ENCODE measurements at places on chromosomes 3 and 15. TPM values are rescaled to one million over a fixed set of nuclear protein-coding genes. Genes with fewer than 3 reads are reported as not detected.

Gene SPESP1
- total RNA-seq = not detected

Gene LDHAL6B
- total RNA-seq = not detected

Gene SLC35A5
- 17.1 TPM for total RNA-seq

Gene CEP19
- total RNA-seq = 2.2 TPM

Gene GADL1
- not detected for total RNA-seq

Gene KLHL6
- total RNA-seq = not detected

Gene PSMD2
- total RNA-seq = 341 TPM

Gene EAF2
- 2.8 TPM for total RNA-seq

Gene SLC35G2
- 21.9 TPM for total RNA-seq

Gene C3orf70
- total RNA-seq = not detected

Gene GRK7
- not detected for total RNA-seq

Gene SLC28A2
- total RNA-seq = not detected

Gene DUOXA2
- not detected for total RNA-seq

Gene KIF23
- total RNA-seq = 91.2 TPM

Gene GOLGA8M
- not detected for total RNA-seq

Gene GPR156
- 0.57 TPM for total RNA-seq

Gene KCNAB1
- not detected for total RNA-seq

Gene HYAL1
- total RNA-seq = 0.31 TPM

Gene PDHB
- 62.0 TPM for total RNA-seq

Gene HGD
- total RNA-seq = 13.9 TPM

Gene RAD18
- total RNA-seq = 19.3 TPM

Gene CLDN18
- total RNA-seq = not detected

Gene SCN11A
- not detected for total RNA-seq
